ENCODE measurements at places on chromosomes 16 and 17.

DNA sequence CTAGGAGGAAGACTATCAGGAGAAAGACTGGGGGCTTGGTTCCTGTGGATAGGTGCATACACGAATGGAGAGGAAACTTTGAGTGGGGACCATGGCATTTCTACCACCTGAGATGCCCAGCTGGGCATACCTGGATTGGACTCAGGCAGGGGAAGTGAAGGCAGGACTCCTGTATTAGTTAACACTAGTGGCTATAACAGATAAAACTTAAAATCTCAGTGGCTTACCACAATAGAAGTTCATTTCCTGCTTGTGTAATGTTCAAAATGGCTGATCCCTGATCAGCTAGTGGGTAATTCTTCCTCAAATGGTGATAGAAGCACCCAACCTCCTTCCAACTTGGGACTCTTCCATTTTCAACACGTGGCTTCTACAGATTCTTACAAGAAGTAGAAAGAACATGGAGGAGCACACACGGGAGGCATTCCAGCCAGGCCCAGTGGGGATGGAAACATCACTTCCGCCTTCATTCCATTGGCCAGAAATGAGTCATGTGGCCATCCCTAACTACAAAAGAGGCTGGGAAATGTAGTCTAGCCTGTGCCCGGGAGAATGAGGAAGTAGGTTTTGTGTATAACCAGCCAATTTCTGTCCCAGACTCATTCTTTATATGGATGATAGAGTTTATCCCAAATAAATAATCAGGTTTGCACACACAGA lies 112.1 kb downstream of the UTP18 start:
- no peak for DNase-seq

DNA sequence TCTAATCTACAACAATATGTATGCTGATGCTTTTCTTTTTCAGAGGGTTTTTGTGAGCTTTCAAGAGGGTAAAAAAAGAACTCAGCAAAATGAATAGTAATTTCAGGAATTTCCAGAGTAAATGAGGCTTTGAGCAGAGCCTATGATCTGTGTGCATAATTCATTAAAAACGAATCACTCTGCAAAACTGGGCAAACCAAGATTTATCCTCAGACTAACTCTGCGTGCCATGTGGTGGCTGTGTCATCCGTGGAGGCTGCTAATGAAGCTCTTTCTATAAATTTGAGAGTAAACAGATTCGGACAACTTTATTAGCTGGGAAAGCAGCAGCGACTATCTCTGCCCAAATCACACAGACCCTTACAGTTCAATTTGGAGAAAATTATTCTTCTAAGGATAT lies 83.8 kb downstream of the FOXL1 start:
- no peak for DNase-seq

DNA sequence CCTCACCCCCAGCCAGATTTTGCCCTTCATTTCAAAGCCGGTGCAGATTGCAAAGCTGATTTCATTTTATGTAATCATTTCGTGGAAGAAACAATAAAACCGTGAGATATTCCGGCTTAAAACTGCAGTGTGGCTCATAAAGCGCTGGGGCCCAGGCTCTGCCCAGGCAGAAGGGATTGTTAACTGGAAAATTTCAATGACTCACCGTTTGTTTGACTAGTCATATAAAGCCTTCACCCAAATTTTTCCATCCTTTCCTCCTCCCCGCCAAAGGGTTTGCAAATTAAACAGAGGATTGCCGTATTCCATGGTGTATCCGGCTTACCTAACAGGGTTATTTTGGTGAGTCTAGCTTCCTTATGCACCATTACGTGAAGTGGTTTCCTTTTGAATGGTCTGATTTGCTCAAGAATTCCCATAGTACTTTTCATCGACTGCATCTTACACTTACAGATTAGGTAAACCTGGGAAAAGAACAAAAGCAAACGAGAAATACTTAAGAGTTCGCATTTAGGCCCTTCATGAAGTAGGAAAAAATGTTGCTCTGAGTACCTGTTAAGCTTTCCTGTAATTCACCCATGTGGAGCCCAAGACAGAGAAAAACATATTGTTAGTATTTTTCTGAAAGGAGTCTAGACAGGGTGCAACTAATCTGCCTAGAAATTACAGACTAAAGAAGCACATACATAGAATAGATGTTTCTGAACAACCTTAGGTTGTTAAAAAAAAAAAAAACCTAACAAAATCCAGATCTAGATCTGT lies 949 bp upstream of the GSPT1 start:
- DNase-seq: no peak

DNA sequence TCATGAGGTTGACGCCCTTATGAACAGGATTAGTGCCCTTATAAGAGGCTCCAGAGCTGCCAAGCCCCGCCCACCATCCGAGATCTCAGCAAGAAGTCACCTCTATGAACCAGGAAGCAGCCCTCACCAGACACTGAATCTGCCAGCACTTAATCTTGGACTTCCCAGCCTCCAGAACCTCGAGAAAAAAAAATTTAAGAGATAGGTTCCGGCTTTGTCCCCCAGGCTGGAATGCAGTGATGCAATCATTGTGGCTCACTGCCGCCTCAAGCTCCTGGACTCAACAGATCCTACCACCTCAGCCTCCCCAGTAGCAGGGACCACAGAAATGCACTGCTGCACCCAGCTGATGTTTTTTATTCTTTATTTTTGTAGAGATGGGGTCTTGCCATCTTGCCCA lies 22.5 kb upstream of the ADCY9 start:
- DNase-seq: no peak

GRCh38 chr17:21278450-21279197 lies 5.9 kb upstream of the MAP2K3 start:
- DNase-seq: no peak

DNA sequence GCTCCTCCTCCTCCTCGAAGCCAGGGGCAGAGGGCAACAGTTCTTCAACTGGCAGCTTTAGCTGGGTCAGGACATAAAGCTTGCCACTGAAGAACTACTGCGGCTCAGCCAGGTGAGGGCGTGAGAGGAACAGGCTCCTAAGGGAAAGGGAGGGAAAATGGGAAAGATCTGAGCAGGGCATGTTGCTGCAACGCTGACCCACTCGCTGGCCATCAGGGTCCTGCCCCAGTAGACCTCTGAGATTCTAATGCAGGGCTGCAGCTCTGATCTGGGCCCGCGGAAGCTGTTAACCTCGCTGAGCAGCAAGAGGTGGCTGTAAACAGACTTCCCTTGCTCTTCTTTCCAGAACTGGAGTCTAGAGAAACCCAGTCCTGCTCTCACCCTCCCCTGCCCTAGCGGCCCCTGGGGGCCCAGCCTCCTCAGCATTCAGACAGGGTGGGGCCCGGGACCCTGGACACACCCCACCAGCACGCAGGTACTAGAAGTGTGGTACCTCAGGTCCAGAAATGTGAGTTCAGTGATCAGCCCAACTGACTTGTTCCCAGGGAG lies 3.8 kb upstream of the TLCD2 start:
- DNase-seq: no peak

DNA sequence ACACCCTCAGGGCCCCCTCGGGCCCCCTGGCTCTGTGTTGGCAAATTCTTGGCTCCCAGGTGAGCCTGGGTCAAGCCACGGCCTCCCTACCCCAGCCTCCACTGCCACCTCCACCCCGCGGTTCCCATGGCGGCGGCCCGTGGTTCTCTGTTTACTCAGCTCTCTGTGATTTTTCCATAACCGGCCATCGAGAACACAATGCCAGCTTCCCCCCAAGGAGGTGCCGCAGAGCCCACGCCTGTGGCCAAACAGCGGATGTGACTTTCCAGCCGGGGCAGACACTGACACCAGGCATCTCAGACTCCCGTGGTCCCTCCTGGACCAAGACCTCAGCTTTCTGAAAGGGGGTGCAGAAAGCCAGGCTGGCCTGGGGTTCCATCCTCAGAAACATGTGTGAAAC lies 21.6 kb upstream of the ATP2A3 start:
- no peak for DNase-seq

- DNase-seq: no peak
Measured at GRCh38 chr17:79739148-79740062, 8.7 kb downstream of the ENPP7 start.

- DNase-seq: no peak
Measured at GRCh38 chr16:73046202-73046848, 1.6 kb downstream of the ZFHX3 start.

DNA sequence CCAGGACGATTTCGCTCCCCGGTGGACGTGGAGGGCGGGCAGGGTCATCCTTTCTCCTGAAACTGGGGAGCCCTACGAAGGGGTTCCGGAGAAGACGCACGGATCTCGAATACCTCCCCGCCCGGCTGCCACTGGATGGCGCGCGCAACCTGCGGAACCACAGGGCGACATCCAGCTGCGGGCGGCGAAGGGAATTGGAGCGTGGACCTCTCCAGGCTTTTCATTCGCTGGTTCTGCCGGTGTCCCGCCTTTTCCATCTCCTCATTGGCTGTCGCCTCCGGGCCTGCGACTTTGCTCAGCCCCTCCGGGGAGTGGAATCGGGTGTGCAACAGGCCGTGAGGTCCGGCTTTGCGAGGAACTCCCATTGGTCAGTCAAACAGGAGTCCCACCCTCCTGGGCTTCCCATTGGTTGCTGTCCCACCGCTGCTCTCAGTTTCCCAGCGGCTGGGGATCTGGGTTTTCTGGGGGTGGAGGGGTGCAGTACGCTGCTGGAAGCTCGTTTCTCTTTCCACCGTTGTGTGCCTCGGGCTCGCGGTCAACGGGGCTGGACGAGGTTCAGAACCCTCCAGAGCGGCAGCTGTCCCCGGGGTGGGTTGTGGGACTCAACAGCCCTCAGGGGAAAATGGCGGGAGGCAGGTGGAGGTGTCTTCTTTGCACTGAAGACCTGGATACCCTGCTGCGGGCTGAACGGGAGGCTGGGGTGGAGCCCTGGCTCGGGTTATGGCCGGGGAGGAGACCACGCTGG lies 14.5 kb downstream of the OR1D5 start:
- DNase-seq: peak; percentile 91

GRCh38 chr17:50527949-50528474 lies 4.5 kb upstream of the EPN3 start:
- no peak for DNase-seq

- DNase-seq: no peak
Measured at GRCh38 chr16:71758293-71758760, 33.8 kb upstream of the PHLPP2 start.

DNA sequence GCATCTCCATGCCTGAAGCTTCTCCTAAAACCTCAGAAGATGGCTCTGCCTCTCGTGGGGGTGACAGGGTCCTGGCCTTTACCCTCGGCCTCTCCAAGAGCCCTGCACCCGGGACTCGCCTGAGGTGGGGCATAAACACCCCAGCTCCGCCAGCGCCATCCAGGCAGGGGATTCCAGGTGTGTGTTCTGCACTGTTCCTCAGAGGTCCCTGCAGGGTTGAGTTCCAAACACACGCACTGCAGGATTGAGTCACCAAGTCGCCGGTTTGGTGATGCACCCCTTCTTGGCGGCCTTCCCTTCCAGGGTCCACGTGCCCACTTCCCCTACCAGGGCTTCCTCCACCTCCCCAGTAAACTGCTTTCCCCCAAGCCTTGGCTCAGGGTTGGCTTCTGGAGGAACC lies 40.0 kb upstream of the RBFOX3 start:
- no peak for DNase-seq

- DNase-seq: peak; percentile 23
Measured at GRCh38 chr17:48915459-48916282, 7.5 kb downstream of the UBE2Z start.

DNA sequence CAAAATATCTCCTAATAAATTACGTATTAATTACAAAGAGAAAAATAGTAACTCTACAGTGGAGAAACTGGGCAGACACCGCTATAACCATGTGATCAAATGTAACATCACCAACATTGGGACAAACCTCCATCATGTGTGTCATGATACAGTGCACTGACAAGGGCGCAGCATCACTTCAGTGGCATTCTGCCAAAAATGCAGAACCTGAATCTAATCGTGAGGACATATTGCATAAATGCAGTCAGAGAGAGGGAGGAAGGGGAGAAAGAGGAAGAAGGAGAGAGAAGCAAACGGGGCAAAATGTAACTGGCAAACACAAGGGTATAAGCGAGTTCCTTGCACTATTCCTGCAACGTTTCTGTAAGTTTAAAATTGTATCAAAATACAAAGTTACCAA lies 74.2 kb upstream of the MARCHF10 start:
- no peak for DNase-seq

GRCh38 chr17:57685499-57686132 lies 59.5 kb downstream of the CCDC182 start:
- DNase-seq: no peak

- peak; percentile 36 for DNase-seq
Measured at GRCh38 chr16:28326881-28327610, 34.7 kb downstream of the SBK1 start.

GRCh38 chr16:67040906-67041305 lies 12.0 kb downstream of the CBFB start:
- DNase-seq: no peak

GRCh38 chr16:86383488-86384262 lies 126.7 kb upstream of the FOXF1 start:
- DNase-seq: no peak

DNA sequence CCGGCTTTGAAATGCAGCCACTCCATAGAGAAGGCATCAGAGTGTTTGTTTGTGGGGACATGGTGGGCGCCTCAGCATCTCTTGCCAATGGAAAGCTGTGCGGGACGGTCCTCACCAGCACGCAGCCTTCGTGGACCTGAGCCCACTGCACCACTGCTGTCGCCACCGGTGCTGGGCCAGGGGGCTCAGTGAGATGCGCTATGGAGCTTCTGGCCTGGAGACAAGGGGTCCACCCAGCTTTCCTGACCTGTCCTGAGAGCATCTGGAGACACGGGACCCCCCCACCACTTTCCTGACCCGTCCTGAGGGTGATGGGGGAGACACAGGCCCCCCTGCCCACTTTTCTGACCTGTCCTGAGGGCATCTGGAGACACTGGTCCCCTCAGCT lies 79.4 kb downstream of the LMF1 start:
- DNase-seq: no peak

GRCh38 chr17:5644065-5644464 lies 59.8 kb upstream of the NLRP1 start:
- DNase-seq: no peak

DNA sequence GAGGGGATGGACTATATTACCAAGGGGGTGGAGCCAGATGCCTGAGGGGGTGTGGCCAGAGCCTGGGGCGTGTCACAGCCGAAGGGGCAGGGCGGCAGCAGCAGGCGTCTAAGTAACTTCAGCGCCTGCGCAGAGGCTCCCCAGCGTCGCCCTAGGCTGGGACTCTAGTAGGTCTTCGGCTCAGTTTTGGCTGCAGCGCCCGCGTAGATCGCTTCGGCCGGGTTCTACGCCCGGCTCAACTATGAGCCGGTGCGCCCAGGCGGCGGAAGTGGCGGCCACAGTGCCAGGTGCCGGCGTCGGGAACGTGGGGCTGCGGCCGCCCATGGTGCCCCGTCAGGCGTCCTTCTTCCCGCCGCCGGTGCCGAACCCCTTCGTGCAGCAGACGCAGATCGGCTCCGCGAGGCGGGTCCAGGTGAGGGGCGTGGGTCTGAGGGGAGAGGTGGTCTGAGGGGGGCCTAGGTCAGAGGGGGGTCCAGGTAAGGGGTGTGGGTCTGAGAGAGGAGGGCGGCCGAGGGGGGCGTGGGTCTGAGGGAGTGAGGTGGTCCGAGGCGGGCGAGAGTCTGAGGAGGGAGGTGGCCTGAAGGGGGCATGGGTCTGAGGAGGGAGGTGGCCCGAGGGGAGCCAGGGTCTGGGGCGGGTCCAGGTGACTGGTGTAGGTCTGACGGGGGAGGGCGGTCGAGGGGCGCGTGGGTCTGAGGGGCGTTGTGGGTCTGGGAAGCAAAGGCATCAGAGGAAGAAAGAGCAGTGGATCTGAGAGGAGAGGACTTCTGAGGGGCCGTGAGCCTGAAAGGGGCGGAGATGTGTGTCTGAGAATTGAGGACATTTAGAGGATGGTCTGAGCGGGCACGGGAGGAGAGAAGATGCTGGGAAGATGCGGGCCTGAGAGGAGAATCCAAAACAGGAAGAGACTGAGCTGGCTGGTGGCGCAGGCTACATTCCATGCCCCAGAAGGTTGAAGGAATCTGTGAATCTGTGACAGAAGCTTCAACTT lies at the start of gene LPCAT2:
Gene LPCAT2 (plus strand): TSS at position 132 of the 991 bp plus-strand sequence. CDS start 110 bp downstream, at position 242.
- no peak for DNase-seq

- no peak for DNase-seq
Measured at GRCh38 chr17:2388020-2388682, 12.7 kb downstream of the MNT start.
